Activated effector memory CD4-positive, alpha-beta T cell treated with Interleukin-2 at 50 U/mL for 16 hours (primary cell): ENCODE measurements at places on chromosomes 6 and 20.

- no peak for DNase-seq
These were observed 2.7 kb upstream of the CRISP1 start for GRCh38 chr6:49868951-49869529.

- DNase-seq: no peak
These were observed 51.0 kb downstream of the TXNDC5 start for GRCh38 chr6:7859591-7859990.

GRCh38 chr20:18321976-18322950 is 33.9 kb downstream of the ZNF133 start:
- no peak for DNase-seq

DNA sequence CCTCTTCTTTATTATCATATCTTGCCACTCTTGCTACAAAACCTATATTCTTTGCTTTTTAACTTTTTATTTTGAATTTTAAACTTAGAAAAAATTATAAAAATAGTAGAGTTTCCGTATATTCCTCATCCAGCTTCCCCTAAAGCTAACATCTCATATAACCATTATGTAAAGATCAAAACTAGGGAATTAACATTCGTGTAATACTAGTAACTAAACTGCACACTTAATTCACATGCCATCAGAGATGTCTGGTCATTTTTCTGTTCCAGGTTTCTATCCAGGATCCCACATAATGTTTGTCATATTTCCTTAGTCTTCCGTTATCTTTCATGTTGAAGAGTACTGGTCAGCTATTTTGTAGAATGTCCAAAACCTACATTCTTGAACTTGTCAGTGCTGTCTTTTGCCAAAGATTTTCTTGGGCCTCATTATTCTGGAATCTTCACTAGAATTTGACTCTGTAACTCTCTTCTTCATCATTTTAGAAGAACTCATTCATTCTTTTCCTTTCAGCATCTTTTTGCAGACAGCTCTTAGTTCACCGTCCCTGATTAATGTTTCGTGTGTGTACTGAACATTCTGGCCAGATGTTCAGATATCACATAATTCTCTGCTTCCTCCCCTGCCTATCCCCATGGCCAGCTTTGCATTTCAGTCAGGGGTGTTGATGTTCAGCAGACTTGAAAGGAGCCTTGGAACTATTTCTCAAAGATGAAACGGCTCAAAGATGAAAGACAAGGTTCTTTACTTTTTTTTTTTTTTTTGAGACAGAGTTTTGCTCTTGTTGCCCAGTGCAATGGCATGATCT is 9.4 kb downstream of the CTNNBL1 start:
- DNase-seq: no peak

DNA sequence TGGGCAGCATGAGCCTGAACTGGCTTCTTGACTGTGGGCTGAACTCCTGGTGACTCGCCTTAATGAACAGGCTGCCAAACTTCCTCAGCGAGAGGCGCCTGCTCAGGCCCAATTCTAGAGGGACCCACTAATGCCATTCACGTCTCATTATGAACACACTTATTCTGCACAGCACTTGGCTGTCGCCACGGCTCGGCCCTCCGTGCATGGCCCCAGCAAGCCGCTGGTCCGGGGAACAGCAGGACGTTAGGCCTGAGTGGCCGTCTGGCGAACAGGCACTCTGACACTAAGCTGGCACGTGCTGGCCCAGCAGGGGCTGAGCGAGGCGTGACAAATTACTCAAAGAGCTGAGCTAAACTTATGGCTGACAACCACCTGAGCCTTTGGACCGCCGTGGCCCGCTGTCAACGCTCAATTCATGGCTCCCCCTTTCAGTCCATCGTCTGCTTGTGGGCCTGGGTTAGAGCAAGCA is 45.9 kb downstream of the INSM1 start:
- DNase-seq: no peak

DNA sequence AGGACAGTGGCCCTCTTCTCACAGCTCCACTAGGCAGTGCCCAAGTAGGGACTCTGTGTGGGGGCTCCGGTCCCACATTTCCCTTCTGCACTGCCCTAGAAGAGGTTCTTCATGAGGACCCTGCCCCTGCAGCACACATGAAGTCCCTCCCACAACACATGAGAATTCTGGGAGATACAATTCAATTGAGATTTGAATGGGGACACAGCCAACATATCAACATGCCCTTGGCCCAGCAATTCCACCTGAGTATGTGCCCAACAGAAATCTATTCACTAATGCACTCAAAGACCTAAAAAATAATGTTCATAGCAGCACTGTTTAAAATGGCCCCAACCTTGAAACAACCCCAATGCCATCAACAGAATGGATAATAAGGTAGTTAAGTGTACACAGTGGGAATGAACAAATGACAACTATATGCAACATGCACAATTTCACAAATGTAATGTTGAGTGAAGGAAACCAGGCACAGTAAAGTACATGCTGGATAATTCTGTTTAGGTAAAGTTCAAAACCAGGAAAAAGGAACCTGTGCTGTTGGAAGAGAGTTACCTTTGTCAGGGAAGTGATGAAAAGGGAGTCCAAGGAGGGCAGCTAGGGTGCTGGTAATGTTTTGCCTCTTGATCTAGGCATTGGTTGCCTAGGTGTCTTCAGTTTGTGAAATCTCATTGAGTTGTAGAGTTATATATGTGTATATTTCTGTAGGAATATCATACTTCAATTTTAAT is 16.1 kb downstream of the ISM1 start:
- DNase-seq: no peak
